ENCODE measurements at places on chromosomes 11 and 22.
A peak's percentile ranks its signal among the peaks of the same experiment; 100 is the strongest.

DNA sequence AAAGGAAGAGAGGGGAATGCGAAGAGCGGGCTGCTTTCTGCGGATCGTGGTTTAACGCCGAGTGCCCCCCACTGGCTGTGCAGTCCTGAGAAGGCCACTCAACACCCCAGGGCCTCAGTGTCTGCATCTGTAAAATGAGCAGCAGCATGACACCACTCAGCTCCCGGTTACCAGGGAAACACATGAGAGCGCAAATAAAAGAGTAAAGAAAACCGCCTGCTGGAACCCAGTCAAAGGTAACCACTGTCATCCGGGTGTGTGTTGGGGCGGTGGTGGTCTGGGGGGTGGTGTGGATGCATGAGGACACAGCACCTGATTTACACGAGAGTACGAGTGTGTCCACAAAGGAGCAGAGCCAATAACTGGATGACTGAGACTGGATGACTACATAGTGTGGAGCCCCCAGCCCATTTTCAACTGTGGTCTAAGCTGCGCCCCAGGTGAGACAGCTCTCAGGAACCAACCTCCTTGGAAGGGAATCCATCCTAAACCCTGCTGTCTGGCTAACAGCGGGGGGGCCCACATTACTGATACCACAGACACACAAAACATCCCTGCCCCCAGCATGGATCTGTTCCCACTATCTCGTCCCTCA, 5.7 kb downstream of the CELSR1 start:
- no peak for DNase-seq

- no peak for DNase-seq
Measured at GRCh38 chr11:65965986-65966762, 4.6 kb downstream of the SART1 start.

- DNase-seq, result no peak
Measured at GRCh38 chr11:105144887-105145286, 5.3 kb upstream of the CARD18 start.

DNA sequence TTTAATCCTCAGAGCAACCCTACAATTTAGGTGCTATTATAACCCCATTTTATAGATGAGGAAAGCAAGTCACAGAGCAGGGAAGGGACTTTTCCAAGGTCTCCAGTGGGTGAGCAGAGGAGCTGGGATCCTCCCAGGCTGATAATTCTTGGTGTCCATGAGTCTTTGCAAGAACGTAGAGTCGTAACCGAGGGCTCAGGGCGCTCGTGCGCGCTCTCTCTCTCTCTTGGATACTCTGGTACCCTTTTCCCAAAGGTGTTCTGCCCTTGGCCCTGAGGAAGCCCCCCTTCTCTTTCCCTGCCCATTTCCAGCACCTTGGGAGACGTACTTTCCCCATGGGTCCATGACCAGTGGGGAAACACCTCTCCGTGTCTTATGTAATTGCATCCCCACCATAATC, 5.2 kb upstream of the ZP1 start:
- no peak for DNase-seq

GRCh38 chr11:12195768-12196167, 85.4 kb downstream of the MICAL2 start:
- no peak for DNase-seq

- DNase-seq, result no peak
Measured at GRCh38 chr22:49768077-49768910, 59.4 kb downstream of the BRD1 start.

GRCh38 chr11:10456519-10456918, 1.5 kb downstream of the AMPD3 start:
- DNase-seq, result peak; percentile 49

GRCh38 chr11:80462211-80462610, 1021.4 kb upstream of the TENM4 start:
- DNase-seq, result no peak

GRCh38 chr22:43152003-43152356, 621 bp downstream of the TSPO start:
- no peak for DNase-seq

- DNase-seq, result no peak
Measured at GRCh38 chr11:114073007-114073827, 13.7 kb downstream of the ZBTB16 start.

DNA sequence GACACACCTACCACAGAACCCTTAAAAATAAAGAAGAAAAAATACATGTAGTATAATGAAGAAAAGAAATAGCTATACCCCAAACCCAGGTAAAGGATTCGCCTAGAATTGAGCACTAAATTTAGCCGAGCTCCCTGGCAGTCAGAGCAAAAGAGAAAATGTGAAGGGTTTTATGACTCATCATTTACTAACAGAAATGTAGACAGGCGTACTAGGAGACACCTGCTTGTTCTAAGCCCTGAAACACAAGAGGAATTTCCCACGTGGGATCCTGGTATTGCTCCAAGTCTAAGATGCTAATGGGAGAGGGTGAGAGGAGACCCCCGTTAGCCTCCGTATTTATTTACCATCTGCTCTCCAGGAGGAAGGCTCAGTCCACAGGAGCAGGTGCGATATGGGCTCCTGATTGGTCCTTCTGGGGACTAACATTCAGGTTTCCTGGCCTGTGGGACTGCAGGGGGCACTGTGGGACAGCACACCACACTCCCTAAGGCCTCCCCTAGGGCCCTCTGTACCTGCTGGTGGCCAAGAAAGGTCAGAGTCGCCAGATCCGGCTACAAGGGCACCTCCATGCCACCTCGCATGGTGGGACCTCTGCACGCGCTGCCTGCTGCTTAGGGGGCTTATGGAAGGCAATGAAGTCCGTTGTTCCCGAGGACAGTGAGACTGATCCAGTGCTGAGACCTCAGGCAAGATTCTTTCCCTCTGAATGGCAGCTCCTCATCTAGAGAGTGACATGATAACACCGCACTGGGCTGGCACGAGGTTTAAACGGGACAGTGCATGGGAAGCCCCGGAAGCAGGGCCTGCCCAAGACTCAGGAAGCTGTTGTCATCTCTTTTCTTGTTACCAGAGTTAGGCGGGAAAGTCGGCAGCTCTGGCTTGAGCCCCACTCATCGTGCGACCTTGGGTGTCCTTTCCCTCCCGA, 25.8 kb downstream of the KCNC1 start:
- DNase-seq, result no peak

DNA sequence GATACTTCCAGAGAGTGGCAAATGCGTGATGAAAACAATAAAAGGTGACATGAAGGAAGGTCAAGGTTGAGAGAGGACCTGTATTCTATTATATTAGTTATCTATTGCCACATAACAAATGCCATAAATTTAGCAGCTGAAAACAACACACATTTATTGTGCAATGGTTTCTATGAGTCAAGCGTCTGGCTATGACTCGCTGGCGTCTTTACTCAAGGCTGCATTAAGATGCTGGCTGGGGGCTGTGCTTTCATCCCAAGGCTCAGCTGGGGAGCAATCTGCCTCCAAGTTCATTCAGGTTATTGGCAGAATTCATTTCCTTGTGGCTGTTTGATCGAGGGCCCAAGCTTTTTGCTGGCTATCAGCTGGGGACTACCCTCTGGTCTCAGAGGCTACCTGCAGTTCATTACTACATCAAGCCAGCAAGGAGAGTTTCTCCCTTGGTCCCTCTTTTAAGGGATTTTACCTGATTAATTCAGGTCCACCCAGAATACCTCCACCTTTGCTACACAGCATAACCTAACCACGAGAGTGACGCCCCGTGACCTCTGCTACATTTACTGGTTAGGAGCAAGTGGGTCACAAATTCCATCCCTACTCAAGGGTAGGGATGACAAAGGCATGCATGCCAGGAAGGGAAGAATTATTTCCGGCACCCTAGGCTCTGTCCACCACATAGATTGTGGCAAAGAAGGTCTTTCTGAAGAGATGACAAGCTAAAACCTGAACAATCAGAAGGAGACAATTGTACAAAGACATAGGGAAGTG, 549.1 kb downstream of the MN1 start:
- no peak for DNase-seq

DNA sequence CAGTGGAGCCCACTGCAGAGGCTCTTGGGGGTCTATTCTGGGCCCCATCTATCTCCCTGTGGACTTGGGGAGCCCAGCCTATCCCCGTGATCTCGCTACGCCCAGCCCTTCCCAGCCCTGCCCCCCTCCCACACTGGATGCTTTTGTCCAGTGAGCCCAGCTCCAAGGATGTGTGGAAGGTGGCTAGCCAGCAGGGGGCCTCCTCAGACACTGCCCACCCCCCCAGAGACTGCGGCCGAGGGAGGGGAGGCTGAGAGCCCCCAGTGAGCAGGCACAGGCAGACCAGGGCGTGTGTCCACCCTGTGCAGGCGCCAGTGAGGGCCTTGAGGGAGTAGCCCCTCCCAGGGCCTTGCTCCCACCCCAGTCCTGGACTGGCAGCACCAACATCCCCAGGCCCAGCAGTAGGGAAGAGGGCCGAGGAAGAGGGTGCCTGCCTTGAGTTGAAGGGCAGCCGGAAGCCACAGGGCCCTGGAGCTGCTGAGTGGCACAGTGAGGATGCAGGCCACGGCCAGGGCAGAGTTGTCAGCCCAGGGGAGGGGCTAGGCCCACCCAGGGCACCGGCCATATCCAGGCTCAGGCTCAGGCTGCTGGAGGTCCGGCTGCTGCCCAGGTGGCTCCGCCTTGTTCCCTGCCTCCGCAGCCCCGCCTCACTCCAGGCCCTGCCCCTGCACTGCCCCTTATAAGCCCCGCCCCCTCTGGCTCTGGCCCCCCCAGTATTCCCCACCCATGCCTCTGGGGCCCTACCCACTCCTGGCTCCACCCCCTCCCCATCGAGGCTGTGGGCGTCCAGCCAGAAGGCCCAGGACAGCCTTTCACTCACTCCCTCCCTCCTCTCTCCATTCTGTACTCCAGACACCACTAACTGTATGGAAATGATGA, 28.0 kb downstream of the MOB2 start:
- DNase-seq, result no peak

DNA sequence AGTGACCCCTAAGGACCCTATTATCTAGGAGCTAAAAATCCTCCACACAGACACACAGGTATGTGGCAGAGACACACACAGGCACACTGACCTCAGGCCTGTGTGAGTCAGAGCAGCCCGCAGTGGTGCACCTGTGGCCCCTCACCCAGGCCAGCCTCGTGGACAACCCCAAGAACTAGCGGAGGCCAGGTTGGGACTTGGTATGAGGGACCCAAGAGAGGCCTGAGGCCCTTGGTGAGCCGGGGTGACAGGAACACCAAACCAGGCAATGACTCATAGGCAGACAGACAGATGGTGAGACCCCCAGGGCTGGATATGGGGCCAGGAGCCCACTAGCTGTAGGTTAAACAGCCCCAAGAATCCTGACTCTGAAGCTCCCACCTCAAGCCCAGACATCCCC, 6.0 kb downstream of the CASTOR1 start:
- DNase-seq, result no peak

GRCh38 chr11:113370634-113371033, 16.9 kb upstream of the ANKK1 start:
- DNase-seq, result no peak

DNA sequence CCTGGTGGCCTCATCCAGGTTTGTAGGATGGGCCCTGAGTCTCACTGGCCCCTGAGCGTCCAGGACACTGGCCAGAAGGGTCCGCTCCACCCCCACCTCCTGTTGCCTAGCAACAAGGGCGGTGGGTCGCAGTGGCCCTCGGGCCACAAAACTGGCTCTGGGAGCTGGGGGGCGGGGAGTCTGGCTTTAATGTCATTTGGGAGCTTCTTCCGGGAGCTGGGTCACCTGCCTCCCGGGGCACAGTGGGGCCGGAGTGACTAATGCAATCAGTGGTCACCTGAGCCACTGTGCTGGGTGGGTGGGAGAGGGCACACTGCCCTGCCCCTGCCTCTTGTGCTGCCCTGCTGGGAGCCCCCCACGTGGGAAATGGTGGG, 2.6 kb downstream of the TH start:
- no peak for DNase-seq

DNA sequence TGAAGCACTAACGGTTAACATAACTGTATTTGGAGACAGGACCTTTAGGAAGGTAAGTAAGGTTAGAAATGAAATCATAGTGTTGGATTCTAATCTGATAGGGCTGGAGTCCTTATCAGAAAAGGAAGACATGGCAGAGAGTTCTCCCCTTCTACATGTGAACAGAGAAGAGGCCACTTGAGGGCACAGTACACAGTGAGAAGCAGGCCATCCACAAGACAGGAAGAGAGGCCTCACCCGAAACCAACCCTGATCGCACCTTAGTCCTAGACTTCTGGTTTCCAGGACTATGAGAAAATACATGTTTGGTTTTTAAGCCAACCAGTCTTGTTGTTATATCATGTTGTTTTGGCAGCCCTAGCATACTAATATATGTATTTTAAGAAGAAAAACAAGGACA, 170.0 kb downstream of the LRRC4C start:
- DNase-seq, result no peak

DNA sequence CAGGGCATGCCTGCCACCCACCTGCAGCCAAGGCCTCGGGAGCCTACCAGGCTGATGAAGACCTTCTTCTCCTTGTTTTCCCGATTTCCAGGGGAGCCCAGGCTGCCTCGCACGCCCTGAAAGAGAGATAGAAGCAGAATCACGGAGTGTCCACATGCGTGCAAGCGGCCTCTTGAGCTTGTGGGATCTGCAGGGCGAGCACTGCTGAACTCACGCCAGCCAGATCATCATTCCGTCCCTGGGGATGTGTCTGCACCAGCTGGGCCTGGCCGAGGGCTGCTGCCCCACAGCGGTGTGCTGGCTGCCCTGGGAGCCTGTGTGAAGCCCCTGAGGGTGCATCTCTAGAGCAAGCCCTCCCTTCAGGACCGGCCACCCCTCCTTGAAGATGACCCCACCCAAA, 17.9 kb downstream of the USH1C start:
- no peak for DNase-seq

DNA sequence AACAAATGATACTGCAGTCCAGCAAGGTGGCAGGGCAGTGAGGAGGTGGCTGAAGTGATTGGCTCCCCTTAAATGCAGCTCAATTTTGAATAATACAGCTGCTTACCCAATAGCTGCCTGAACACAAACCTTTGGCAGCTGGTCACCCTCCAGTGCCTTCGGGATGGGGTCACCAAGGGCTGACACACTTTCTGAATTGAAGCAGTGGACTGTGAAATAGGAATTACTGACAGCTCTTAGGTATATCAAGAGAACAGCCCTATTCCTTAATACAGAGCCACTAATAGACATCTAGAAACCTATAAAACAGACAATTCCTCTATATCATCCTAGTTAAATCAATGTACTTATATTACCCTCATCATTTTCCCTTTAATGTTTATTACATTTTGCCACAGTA, 474.2 kb upstream of the KIRREL3 start:
- no peak for DNase-seq

All from GM06990 (cell line).